Fibroblast of skin of back (primary cell): ENCODE measurements at places on chromosomes 1 and 21.

DNA sequence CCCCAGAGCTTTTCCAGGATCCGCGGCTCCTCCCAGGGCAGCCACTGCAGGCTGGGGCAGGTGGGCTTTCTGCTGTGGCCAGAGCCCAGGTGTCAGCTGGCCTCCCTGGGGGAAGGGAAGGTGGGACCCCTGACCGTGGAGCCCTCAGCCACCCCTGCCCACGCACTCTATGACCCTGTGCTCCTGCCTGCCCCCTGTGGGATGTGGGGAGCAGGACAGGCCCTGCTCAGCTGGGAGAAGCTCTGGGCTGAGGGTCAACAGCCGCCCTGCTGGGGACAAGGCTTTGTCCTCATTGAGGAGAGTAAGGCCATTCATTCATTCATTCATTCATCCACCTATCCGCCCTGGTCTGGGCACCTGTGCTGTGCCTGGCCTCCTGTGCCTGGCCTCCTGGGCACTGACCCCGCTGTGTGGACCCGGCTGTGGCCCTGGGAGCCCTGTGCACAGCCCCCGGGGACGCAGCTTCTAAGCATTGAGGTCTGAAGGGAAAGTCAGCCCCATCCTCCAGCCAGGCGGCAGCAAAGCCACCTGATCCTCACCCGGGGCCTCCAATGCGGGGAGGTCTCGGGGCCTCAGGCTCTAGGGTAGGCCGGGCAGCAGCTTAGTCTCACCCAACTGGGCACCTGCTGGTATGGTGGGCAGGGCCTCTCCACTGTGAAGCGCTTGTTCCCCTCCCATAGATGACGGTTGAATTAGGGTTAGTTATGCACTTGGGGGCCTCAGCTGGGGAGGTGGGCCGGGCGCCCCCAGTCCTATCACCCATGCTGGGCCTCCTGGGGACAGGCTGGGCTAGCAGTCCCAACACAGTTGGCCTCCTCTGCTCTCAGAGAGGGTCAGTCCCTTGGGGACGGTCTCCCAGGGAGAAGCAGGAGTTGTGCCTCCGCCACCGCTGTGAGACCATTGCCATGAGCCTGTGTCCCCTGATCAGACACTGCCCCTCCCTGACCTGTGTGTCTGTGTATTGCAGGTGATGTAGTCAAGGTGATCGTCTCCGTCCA is 6.0 kb downstream of the TNFRSF14 start:
- DNase-seq, result no peak

GRCh38 chr1:194394676-194395075 is 1208.3 kb upstream of the B3GALT2 start:
- no peak for DNase-seq

- no peak for DNase-seq
Observed at GRCh38 chr1:90580176-90580575, 136.9 kb downstream of the BARHL2 start.

DNA sequence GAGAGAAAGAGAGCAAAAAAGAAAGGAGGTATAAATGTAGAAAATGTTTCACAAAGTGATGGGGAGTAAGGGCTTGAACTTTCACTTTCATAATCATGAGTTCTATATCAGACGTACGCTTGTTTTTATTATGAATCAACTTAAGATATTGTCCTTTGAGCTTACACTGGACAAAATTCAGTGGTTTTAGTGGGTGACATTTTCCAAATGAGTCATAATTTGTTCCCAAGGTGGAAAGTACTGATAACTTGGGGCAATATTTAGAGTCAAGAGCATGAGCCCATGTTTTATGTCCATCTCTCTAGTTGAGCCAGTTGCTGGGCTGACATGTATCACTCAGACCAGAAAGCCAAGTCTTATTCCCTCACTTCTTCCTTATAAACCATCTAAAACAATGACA is 161.6 kb downstream of the CHRM3 start:
- no peak for DNase-seq

GRCh38 chr21:45234965-45235364 is 52.7 kb downstream of the POFUT2 start:
- DNase-seq, result no peak

DNA sequence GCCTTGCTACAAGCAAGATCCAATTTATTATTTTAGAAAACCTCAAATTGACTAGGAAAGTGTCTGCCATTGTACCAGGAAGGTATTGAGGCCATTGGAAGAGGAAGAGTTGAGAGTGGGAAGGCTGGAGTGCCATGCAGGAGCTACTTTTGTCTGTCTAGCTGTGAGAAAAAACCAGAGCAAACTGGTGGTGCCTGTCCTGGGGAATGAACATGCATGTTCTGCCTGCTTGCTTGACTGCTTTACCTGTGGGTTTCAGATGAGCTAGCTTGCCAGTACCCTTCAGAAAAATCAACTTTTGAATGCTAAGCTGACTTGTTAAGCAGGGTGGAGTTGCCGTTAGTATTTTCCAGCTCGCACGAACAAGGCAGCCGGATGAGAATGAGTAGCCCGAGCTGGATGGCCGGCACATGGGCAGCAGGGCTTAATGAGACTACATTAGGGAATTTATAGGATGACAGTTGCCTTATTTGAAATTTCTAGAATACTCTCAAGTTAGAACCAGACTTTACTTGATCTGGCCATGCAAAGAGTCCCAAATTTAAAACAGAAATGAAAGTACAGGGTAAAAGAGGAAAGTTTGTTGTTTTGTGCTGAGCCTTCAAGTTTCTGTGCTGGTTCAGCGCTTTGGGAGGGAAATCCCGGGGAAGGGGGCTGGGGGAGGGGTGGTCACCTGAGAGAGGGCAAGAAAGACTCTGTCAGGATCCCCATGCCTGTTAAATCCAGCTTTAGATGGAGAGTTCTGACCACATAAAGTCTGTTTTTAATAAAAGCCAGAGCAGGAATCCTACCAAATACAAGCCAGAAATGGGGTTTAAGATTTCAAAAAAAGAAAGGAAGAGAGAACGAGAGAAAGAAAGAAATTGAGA is 29.6 kb upstream of the C1orf105 start:
- DNase-seq, result peak; percentile 75

DNA sequence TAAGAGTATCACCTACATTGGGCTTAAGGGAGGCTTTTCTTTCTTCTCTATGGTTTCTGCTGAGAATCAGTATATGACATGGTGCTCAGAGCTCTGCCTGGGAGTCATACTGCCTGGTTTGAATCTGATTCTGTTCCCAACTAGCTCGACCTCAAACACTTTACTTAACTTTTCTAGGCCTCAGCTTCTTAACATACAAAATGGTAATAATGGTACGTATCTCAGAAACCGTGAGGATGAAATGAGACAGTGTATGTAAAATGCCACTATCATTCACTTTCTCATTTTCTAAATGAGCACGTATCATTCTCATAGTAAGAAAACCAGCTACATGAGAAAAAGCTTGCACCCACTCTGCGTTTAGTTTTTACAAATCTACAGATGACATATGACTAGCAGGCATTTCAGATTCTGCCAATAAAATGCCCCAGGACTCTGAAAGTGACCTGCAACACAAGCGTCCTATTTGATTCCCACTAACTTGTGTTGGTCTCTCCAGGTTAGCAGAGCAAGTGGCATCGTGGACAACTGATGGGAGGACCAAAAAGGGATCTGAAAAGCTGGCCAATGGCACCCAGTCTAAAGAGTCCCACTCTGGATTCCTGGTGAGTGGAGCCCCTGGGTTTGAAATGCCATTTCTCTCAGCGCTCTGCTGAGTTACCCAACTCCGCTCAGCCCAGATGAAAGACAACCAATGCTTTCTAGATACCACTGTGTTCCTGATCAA is 6.1 kb downstream of the CTNNBIP1 start:
- no peak for DNase-seq

- no peak for DNase-seq
Observed at GRCh38 chr1:47002211-47002610, 21.3 kb upstream of the CYP4X1 start.

DNA sequence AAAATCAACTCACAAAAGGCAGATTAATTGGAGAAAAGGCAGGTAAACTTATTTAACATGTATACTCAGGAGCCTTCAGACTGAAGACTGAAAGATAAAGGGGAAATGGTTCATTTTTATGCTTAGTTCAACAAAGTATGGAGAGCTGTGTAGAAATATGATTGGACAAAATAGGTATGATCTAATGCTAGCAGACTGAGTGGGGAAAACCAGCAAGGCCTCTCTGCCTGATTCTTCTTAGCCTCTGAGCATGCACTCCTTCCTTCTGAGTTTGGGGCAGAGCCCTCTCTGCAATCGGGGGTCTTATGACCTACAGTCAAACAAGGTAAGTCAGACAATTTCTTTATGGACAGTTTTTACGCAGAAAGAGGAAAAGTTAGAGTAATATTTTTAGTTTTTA is 38.8 kb upstream of the SUCO start:
- no peak for DNase-seq

DNA sequence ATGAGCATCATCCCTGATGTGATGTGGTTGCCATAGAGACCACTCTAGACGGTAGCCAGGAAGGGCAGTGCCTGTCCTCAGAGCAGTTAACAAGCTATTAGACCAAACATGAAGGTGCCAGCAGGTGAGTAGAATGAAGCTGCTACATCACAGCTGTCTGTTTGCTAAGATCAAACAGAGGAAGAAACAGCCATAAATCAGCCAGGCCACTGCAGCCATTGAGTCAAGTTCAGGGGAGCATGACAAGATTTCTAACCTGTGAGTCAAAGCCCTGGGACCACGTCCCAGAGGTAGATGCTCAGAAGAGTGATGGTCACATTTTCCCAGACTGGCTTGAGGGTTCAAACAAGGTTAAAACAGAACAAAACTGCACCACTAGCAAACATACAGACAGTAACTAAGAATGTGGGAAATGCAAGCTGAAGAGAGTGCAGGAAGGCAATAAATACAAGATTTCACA is 450.6 kb upstream of the DAB1 start:
- no peak for DNase-seq

DNA sequence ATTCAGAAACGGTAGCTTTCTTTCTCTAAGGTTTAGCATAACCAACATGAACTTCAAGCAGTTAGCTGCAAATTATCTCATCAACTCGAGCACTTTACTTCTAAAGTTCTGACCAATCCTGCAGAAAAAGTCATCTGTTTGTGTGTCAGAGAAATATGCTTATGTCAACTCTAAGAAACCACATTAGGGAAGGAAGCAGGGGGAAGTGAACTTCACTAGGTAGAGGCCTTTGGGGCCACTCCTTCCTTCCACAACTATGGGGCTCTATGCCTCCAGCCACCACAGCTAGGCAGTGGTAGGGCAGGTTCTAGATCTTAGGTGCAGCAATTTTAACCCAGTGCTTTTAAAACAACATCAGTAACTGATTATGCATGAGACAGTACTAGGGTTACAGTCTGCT is 375.9 kb downstream of the DSCAM start:
- DNase-seq, result peak; percentile 35

GRCh38 chr1:48674641-48675040 is 102.0 kb downstream of the BEND5 start:
- DNase-seq, result peak; percentile 83

DNA sequence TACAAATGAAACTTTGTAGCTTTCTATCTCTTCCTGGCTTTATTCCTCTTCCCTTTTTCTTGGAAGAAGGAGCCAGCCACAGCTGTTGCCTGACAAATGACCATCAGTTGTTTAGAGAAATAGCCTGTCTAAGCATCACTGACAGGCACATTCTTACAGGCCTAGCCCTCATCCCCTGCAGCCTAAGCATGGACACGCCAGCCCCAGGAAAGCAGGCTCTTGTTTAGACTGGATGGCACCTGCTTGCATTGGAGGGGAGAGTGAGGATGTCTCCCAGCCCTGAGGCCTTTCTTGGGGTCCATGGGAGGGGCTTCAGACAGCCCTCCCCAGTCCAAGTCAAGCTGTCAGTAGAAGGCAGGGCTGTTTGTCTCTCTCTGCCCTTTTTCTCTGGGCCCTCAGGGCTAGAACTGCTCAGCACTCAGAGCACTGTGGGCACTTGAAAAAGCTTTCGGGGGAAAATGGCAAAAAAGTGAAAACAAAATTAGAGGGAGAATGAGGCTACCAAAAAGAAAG is 282.5 kb upstream of the PLXNA2 start:
- DNase-seq, result no peak

DNA sequence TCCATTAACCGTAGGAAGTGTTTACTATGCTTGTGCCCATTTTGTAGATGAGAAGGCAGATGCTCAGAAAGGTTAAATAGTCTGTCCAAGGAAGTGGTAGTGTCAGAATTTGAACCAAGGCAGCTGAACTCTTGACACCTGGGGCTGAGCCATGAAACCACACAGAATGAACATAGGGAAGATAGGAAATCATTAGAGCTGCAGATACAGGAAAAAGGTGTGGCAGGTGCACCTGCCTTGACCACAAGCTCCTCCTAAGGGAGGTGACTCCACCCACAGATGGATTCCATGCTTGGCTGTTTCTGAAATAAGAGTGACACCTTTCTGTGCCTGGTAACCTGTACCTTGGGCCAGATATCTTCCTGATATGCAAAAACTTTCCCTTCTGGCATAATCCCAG is 69.9 kb upstream of the IGSF21 start:
- DNase-seq, result no peak

- peak; percentile 63 for DNase-seq
Observed at GRCh38 chr1:36119456-36119855, 5.6 kb downstream of the COL8A2 start.

- DNase-seq, result peak; percentile 70
Observed at GRCh38 chr1:18907021-18907916, 4.9 kb upstream of the ALDH4A1 start.

- DNase-seq, result peak; percentile 82
Observed at GRCh38 chr1:209895709-209896108, 42.3 kb upstream of the SYT14 start.

GRCh38 chr1:34768856-34769255 is 9.3 kb downstream of the GJB4 start:
- DNase-seq, result peak; percentile 43

- no peak for DNase-seq
Observed at GRCh38 chr21:37159053-37159776, 86.2 kb downstream of the TTC3 start.

- no peak for DNase-seq
Observed at GRCh38 chr1:13826591-13826990, 126.6 kb downstream of the PRDM2 start.

DNA sequence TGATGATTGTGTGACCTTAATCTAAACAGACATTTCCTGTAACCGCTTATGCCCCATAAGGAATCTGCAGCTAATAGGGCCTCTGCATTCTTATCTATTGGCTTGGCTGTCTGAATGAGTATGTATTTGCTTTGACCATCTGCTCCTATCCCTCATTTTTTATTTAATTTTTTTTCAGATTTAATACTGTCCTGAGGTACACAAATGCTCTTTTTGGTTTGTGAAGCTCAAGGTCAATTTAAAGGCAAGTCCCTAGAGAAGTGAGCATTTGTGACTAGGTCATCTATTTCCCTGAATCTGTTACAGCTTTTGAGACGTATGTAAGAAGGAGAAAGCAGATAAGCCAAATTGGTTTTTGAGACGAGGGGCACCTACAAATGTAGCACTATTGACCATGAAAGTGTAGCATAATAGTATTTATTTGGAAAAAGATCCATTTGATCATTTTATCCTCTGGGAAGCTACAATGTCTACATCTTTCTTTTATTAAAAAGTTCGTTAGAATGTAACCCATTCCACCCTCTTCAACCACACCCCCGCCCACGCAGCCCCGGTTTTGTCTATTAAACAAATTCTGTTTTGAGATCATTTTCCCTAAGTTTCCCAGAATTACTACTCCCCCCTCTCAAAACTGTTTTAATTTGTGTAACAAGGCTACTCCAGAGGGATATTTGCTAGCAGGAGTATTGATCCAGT is 69.2 kb upstream of the HSPA13 start:
- DNase-seq, result no peak
